Activated CD4-positive, alpha-beta T cell treated with anti-CD3 and anti-CD28 coated beads for 36 hours (primary cell): ENCODE measurements at places on chromosomes 16 and 17. TPM values are rescaled to one million over a fixed set of nuclear protein-coding genes. Genes with fewer than 3 reads are reported as not detected.
A peak's percentile ranks its signal among the peaks of the same experiment; 100 is the strongest.

- no peak overlapping the region for H3K27ac ChIP-seq
- H3K27me3 ChIP-seq: no peaks in the 10 kb centered on the region
- H3K4me3 ChIP-seq: no peak overlapping the region
- no peak for DNase-seq
- H3K4me1 ChIP-seq: no peaks in the 10 kb centered on the region
- H3K36me3 ChIP-seq: no peaks in the 10 kb centered on the region
These were observed 110.6 kb downstream of the ZFHX3 start for GRCh38 chr16:72937360-72937759.

DNA sequence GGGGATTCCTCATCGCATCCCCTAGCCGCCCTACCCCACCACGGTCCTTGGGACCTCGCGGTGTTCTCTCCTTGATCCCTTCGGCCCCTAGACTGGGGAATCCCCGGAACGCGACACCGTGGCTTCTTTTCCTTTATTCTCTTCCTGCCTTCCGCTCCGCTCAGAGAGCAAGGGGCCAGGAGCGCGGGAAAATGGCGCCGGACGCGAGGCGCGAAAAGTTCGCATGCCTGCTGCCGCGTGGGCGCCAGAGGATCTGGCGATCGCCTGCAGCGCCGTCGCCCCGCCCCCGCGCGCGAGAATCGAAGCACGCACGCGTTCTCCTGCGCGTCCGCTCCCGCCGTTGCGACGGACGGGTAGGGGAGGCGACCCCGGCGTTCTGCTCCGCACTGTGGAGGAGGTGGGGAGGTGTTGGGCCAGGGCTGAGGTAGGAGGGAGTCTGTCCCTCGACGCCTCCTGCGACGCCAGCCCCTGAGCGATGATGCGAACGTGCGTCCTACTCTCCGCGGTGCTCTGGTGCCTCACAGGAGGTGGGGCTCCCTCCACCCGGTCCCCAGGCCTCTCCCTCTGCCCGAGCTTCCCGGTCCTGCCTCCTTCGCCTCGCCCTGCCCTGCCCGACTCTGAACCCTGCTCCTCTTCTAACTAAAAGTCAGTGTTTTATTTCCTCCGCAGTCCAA, at the start of gene ZPBP2:
Gene ZPBP2 (plus strand): TSS at position 323 of the 674 bp plus-strand sequence. CDS start 153 bp downstream, at position 476.
- no peaks in the 10 kb centered on the region for H3K27me3 ChIP-seq
- H3K36me3 ChIP-seq: peaks cover 5% of the 10 kb centered on the region
- peak within 1 kb of the TSS; percentile 93 for H3K27ac ChIP-seq
- H3K4me3 ChIP-seq: peak within 1 kb of the TSS; percentile 53
- peaks cover 52% of the 10 kb centered on the region for H3K4me1 ChIP-seq

DNA sequence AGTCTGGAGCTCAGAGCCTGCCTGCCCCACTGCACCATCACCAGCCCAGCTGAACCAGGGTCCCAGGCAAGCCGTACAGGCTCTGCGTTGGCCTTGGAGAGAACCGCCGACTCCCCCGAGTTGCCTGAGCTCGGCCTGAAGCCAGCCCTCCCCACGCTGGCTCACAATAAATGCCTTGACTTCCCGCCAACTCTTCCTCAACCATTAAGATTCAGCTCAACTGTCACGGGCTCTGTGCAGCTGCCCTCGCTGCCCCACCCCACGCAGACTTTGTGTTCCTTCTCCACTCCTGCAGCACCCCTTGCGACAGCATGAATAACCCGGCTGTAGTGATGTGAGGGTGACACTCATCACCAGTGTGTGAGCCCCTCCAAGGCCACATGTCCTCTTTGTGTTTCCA, 4.8 kb upstream of the QPRT start:
- H3K4me3 ChIP-seq: no peak overlapping the region
- H3K4me1 ChIP-seq: peaks cover 11% of the 10 kb centered on the region
- peaks cover 5% of the 10 kb centered on the region for H3K36me3 ChIP-seq
- H3K27me3 ChIP-seq: no peaks in the 10 kb centered on the region
- DNase-seq: no peak

DNA sequence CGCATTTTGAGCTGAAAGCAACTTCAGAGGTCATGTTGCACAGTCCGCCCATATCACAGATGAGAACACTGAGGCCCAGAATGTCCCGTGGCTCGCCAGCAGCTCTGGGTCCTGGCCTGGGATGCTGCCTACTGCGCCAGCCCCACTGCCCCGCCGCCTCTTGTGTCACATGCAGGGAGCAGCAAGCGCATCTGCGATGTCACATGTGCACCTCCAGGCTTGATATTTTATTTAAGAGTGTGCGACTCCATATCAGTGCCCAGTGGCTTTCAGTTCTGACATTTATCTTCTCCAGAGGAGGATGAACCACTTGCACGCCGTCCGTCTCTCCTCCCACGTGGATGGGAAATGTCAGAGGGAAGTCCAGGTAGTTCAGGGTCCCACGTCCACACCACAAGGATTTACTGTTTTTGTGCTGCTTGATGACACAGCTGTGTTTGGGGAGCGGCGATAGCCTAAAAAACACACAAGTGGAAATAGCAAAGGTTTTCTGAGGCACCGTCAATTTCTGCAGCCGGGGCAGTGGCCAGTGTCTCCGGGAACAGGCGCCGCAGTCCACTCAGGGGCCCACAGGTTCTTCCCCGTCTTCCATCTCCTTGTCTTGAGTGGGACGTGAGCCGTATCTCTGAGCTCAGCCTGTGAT, 7.0 kb upstream of the RBFOX3 start:
- DNase-seq: no peak
- no peak overlapping the region for H3K4me3 ChIP-seq
- H3K36me3 ChIP-seq: no peaks in the 10 kb centered on the region
- H3K4me1 ChIP-seq: no peaks in the 10 kb centered on the region

- no peak for DNase-seq
- no peaks in the 10 kb centered on the region for H3K36me3 ChIP-seq
- H3K4me3 ChIP-seq: no peak overlapping the region
- no peaks in the 10 kb centered on the region for H3K27me3 ChIP-seq
- H3K27ac ChIP-seq: no peak overlapping the region
These were observed 216.1 kb downstream of the CEP112 start for GRCh38 chr17:65975878-65976277.

GRCh38 chr17:40323391-40324381, 14.7 kb downstream of the RARA start:
- peaks cover 88% of the 10 kb centered on the region for H3K4me1 ChIP-seq
- H3K4me3 ChIP-seq: peak overlapping the region; percentile 85
- H3K27ac ChIP-seq: peak overlapping the region; percentile 91
- H3K27me3 ChIP-seq: no peaks in the 10 kb centered on the region
- DNase-seq: peak; percentile 77

GRCh38 chr16:9139965-9140364, 48.5 kb downstream of the HAPSTR1 start:
- peak; percentile 30 for DNase-seq
- H3K27me3 ChIP-seq: no peaks in the 10 kb centered on the region
- peaks cover 1% of the 10 kb centered on the region for H3K36me3 ChIP-seq

- H3K27me3 ChIP-seq: peaks cover 24% of the 10 kb centered on the region
- no peaks in the 10 kb centered on the region for H3K36me3 ChIP-seq
- H3K4me1 ChIP-seq: no peaks in the 10 kb centered on the region
- peak; percentile 7 for DNase-seq
These were observed 56.3 kb upstream of the MPHOSPH6 start for GRCh38 chr16:82226327-82226726.

GRCh38 chr17:46950997-46951621, 27.9 kb downstream of the RPRML start:
- no peak overlapping the region for H3K4me3 ChIP-seq
- DNase-seq: no peak
- no peaks in the 10 kb centered on the region for H3K4me1 ChIP-seq
- peaks cover 4% of the 10 kb centered on the region for H3K36me3 ChIP-seq

DNA sequence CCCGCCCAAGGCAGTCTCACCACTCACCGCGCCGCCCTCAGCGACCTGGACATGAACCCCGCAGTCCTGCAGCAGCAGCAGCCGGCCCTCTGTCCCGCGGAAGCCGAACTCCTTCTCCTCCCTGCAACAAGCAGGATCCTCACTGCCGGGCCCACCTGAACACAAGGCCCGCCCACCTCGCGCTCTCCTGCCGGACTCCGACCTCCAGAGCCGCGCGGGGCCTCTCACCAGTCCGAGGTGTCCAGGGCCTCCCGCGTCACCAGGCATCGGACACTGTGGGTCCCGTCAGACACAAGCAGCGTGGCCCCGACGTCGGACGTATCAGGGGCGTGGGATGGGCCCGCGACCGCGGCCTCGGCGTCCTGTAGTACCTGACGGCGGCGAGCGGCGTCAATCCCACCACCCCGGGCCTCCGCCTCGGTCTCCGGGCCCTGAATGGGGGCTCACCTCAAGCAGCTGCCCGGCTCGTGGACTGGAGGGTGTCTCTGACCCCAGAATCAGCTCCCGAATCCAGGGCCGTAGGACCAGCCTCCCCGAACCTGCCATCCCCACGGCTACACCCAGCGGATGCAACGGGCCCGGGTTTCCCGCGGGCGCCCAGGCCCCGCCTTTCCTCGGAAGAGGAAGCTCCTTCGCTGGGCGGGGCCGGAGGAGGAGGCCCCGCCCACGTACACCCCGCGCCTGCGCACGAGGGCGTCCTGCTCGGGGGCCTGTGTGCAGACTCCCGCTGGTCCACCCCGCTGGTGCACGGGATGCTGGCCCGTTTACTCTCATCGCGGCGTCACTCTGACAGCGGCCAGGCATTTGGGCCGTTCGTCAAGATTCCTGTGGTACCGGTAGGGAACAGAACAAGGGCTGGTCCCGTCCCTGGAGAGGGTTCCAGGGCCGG, at the start of gene ACD:
Gene ACD (minus strand): TSS at position 586 of the 889 bp plus-strand sequence. CDS start 40 bp downstream, at position 546.
- peaks cover 18% of the 10 kb centered on the region for H3K4me1 ChIP-seq
- H3K4me3 ChIP-seq: peak within 1 kb of the TSS; percentile 90
- peaks cover 31% of the 10 kb centered on the region for H3K36me3 ChIP-seq
- H3K27me3 ChIP-seq: no peaks in the 10 kb centered on the region
- peak within 1 kb of the TSS; percentile 91 for H3K27ac ChIP-seq

Gene CACNG3
- not detected for total RNA-seq

Gene HOXB13
- not detected for total RNA-seq
